ENCODE measurements at places on chromosomes 13 and 19.

- peak; percentile 68 for DNase-seq
Measured at GRCh38 chr19:33302974-33303790, 848 bp upstream of the CEBPA start.

DNA sequence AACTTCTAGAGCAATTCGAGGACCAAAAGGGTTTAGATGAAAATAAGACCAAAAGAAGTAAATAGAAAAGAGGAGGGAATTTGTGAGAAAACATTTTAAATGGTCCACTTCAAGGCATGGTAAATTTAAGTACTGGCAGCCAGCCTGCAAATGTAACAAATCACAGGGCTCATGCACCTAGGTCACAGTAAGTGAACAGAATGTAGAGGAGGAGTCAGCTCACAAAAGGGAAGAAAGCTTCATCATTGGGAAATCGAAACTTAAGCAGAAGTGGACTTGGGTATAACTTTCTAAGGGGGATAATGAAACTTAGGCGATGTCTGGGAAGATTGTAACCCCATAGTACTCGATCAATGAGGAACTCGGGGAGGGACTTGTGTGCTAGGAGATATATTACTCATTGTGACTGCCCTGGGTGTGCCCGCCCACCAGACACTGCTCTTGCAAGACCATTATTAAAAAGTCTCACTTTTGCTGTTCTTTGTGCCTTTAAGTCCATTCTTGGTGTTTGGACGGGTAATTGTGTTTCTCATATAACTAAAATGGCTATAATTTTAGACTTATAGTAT, 1053.6 kb upstream of the MIR17HG start:
- peak; percentile 53 for DNase-seq

DNA sequence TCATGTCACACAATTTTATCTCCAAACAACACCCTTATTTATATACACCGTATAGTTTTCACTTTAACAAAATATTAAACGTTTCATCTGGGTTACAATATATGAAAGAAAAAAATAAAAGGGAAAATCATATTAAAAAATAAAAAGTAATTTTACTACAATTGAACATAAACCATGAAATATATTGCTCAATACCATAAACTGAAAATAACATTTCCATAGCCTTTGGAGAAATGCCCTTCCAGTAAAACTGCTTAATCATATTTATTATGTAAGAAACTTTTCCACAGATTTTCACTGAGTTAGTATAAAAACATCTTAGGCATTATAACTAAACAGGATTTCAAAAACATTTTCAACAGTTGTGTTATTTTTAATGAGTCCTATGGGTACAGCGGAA, 1.5 kb upstream of the ZNF347 start:
- DNase-seq: no peak

GRCh38 chr13:63287926-63288325, 1872.3 kb upstream of the PCDH20 start:
- no peak for DNase-seq

DNA sequence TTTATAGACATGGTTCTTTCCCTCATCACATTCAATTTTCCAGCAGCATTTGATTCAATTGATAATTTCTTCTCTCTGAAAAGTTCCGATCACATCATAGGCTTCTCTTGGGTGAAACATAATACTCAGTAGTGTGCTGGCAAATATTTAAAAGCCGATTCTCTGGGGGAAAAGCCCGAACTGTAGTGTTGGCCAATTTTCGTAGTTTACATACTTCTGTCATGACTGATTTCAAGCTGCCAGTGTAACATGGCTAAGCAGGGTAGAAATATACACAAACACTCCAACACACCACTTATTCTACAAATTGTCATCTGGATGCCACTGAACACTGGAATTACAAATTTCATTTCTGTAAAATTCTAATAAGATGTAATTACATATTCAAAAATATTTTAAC, 56.1 kb upstream of the FREM2 start:
- no peak for DNase-seq

DNA sequence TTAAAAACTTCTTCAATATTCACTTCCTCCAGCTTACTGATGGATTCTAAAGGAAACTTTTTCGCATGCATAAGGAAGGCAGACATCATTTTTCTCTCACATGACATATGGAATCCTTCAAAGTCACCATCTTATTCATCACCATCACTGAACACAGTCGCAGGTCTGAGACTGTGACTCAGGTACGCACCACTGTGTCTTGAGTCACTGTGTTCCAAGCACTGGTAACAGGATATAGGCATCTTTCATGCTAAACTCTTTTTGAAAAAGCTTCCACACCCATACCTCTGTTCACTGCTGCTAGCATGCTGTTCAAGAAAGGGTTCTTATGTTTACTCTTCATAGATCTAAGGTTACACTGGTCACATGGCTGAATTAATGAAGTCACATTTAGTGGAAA, 67.0 kb upstream of the SIAH3 start:
- DNase-seq: no peak

GRCh38 chr19:54630782-54631181, 498 bp downstream of the LILRB1 start:
- peak; percentile 12 for DNase-seq

- no peak for DNase-seq
Measured at GRCh38 chr13:66560189-66560588, 669.9 kb downstream of the PCDH9 start.

GRCh38 chr13:82323101-82323500, 1559.2 kb downstream of the SLITRK1 start:
- no peak for DNase-seq

DNA sequence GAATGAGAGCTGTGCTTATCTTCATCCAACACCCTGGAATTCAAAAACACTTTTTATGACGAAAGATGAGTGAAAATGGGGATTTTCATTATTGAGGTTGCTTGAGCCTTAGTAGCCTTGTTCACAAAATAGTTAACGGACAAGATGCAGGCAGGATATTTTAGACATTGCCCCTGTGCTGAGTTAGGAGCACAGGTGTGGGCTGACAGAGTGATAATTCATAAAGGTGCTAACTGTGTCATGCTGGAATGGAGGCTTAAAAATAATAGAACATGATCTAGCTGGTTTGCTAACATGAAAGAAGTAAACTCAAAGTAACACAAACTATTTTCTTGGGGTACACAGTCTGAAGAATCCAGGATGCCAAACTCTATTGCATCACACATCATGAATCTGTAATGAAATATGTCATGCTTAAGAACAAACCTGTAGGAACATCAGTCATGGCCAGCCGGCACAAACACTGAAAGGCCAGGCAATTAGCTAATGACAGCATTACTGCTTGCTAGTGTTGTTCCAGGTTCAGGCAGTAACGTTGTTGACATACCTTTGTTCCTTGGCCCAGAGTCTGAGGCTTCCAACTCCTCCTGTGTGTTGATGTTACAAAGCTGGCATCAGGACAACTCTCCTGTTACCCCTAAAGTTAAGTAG, 55.3 kb downstream of the FRY start:
- no peak for DNase-seq

GRCh38 chr19:39381910-39382611, 8.8 kb downstream of the PAF1 start:
- DNase-seq: no peak

- peak; percentile 76 for DNase-seq
Measured at GRCh38 chr13:25874064-25874737, 177.6 kb downstream of the SHISA2 start.

- no peak for DNase-seq
Measured at GRCh38 chr19:38736036-38736412, 8.2 kb downstream of the CAPN12 start.

- DNase-seq: no peak
Measured at GRCh38 chr13:23686948-23687347, 116.7 kb downstream of the TNFRSF19 start.

DNA sequence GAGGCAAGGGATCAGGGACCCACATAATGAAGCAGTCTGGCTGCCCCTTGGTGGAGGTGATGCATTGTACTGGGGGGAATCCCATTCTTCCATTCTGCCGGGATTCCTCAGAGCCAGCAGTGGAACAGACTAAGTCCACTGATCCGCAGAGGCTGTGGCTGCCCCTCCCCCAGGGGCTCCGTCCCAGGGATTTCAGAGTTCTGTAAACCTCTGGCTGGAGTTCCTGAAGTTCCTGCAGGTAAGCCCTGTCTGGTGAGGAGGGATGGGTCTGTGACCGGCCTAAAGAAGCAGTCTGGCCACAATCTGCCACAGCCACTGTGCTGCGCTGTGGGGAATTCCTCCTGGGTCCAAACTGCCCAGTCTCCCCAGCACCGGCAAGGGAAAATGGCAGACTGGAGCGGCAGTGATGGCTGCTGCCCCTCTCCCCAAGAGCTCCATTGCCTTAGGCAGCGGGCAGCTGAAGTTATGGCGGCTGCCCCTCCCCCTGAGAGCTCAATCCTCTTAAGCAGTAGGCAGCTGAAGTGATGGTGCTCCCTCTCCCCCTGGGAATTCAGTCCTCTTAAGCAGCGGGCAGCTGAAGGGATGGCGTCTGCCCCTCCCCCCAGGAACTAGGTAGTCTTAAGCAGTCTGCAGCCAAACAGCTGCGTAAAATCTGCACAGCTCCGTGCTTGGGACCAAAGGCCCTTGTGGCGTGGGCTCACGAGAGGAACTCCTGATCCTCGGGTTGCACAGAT, 155.7 kb downstream of the PCDH17 start:
- DNase-seq: peak; percentile 14

DNA sequence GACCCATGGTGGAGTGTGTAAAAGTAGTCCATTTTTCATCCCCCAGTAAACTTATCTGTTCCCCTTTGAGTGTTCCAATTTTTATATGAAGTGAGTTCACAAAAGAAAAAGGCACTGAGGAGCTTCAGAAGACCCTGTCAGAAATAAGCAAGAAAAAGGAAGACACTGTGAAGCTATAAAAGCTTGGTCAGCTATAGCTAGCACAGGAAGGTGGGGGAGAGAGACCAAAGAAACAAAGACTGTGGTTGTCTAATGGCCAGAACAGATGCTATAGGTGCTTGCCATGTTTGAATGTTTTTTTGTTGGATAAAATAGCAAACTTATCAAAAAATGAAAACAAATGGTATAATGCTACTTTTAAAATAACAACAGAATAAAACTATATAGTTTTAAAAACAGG, 46.5 kb downstream of the RCBTB2 start:
- DNase-seq: peak; percentile 42

DNA sequence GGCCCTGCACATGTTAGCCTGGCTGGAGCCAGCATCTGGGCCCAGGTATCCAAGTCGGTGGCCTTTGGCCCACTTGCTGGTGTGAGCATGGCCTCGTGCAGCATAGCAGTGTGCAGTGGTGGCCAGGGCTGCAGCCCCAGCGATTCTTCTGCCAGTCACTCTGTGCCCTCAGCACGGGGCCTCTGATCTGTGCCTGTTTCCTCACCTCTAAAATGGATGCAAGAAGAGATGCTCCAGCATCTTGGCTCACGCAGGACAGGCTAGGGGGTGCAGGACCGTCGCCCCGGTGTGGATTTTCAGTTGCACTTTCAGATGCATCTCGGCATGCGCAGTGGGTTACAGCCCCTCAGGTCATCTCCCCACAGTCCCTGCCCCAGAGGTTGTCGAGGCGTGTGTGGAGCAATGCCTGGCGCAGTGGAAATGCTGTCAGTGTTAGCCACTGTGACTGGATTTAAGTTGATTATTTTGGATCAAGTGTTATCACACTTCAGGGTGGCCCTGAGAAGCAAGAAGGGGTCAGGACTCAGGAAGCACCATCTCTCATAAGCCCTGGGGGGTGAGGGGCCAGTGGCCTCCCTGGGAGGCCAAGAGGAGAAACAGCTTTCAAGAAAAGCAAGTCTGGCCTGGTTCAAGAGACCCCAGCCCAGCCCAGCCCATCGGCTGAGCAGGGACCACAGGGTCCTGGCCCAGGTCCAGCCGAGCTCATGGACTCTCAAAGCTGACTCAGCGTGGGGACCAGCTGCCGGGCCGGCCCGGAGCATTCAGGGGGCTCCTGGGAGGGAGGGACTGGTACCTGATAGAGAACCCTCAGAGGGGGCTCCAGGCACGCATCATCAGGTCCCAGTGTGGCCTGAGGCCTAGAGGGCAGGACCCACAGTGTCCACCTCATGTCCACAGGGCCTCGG, 27.8 kb downstream of the AP1M1 start:
- DNase-seq: no peak

DNA sequence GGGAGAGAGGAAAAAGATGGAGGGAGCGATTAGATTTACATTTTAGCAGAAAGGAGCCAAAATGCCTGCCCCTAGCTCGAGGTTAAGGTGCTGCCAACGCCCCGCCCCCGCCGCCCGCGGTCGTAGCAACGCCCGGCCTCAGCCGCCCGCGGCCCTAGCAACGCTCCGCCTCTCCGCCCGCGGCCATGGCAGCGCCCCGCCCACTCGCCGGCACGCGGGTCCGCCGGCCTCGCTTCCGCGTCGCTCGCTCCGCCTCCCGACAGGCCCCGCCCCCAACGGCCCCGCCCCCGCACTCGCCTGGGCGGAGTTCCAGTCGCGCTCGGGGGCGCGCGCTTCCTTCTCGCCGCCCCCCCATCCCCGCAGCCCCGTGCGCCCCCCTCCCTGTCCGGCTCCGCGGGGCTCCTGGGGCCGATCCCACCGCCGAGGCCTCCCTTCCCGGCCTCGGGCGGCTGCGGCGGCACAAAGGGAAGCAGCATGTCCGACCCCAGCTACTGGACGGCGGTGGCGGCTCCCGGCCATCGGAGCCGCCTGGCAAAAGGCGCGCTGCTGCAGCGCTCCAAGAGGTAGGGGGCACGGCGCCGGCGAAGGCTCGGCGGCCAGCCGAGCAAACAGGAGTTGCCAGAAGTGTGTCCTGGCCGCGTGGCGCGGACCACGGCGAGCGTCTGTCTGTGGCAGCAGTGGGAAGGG, 20.3 kb downstream of the MAST3 start:
- peak; percentile 88 for DNase-seq

DNA sequence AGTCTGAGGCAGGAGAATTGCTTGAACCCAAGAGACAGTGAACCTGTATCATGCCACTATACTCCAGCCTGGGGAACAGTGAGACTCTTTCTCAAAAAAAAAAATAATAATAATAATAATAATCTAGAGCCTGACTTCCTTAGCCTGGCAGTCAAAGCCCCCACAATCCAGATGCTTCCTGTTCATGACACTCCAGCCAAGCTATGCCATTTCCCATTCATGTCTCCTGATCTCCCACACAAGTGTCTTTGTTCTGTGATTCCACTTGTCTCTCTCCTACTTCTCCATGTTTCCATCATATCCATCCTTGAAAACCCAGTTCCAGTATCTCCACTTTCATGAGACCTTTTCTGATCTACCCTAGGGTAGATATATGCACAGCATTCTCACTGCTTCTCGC, 150.7 kb downstream of the FOXO1 start:
- DNase-seq: no peak

DNA sequence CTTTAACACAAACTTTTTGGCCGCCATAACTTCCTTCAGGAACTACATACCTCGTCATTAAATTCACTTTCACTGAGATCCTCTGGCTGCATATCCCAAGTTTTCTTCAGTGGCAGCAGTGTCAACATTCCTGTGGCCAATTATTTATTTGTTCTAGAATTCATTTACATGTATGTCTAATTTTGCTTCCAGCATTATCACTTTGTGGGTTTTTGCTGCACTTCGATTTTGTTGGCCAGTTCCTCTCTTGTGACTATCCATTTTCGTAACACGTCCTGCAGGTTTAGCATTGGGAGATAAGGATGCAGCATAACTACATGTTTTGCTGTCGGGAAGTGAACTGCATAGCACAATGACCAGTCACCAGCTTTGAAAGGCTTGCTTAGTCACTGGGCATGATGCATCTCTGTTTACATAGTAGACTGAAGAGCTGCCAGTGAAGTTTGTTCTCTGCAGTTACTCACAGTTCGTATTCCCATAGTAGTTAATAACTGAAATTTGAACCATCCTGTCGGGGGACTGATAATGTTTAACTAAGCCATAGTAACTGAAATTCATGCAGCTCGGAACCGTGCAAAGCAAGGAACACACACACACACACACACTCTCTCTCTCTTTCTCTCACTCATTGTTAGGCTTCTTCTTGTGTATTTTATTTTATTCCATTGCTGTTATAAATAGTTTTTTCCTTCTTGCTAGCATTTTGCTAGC, 28.3 kb downstream of the ZNF507 start:
- no peak for DNase-seq

GRCh38 chr13:29301027-29301426, 294.5 kb downstream of the SLC7A1 start:
- no peak for DNase-seq
